ENCODE measurements at places on chromosomes 2 and 18.

DNA sequence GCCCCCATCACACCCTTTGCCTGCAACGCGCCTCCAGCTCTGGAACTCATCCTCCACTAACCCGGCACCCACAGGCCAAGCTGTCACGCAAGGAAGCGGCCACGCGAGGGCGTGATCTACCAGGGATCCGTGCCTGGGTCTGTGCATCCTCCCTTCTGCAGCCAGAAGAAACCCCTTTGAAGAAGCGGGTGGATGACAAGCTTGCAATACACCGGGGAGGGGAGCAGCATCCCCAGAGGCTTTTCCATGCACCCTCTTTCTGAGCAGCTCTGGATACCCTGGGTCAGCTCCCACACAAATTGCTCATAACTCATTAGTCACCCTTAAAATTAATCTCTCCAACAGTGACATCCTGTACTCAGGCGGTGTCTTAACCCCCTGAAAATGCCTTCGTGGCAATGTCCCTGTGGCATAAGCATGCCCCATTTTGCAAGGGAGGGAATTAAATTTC is 47.6 kb downstream of the PDCL3 start:
- H3K4me1 ChIP-seq: no peaks in the 10 kb centered on the region
- H3K36me3 ChIP-seq: no peaks in the 10 kb centered on the region
- no peak overlapping the region for H3K4me3 ChIP-seq
- no peaks in the 10 kb centered on the region for H3K27me3 ChIP-seq

- no peak overlapping the region for H3K4me3 ChIP-seq
- no peak for DNase-seq
- no peak overlapping the region for H3K27ac ChIP-seq
- peaks cover 83% of the 10 kb centered on the region for H3K4me1 ChIP-seq
- no peaks in the 10 kb centered on the region for H3K27me3 ChIP-seq
- no peaks in the 10 kb centered on the region for H3K36me3 ChIP-seq
These were observed 14.2 kb upstream of the WIPF1 start for GRCh38 chr2:174611854-174612253.

- no peak overlapping the region for H3K27ac ChIP-seq
- H3K27me3 ChIP-seq: no peaks in the 10 kb centered on the region
- DNase-seq: no peak
- H3K4me1 ChIP-seq: no peaks in the 10 kb centered on the region
These were observed 57.8 kb upstream of the NEUROD1 start for GRCh38 chr2:181738074-181738473.

- H3K4me1 ChIP-seq: no peaks in the 10 kb centered on the region
- no peak overlapping the region for H3K4me3 ChIP-seq
- H3K27me3 ChIP-seq: no peaks in the 10 kb centered on the region
These were observed 261.1 kb downstream of the EN1 start for GRCh38 chr2:118586312-118586711.

DNA sequence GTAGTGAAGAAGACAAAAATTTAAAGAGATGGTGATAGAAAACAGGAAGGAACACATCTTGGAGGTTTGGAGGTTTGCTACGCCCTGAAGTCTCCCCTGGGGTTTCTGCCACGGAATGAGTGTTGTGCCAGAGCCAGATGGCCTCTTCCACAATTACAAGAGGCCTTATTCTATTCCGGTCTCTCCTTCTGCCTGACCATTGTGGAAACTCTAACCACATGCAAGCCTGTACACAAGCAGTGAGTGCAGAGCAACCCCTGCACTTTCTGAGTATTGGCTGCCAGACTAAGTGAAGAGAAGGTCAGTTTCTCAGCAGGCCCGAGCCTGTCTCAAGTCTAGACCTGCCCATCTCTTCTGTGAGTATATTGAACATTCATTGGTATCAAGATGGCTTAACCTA is 22.7 kb upstream of the MYO1B start:
- no peak overlapping the region for H3K27ac ChIP-seq
- H3K36me3 ChIP-seq: no peaks in the 10 kb centered on the region
- no peak for DNase-seq
- H3K4me1 ChIP-seq: no peaks in the 10 kb centered on the region

DNA sequence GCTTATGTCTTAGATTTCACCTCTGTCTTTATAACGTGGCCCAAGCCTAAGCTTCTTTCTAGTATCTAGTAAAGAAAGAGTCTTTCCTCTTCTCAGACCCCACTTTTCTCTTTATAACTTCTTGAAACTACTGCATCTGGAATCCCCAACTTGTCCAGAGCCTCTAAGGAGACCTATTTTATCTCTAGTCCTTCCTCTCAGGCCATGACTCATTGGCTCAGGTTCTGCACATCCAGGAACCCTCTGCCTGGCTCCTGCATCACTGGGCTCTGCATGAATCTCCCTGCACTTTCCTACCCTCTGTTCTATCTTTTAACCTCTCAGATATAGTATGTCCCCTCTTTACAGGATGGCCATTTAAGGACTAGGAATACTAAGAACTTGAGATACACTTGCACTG is 124.7 kb downstream of the DNAH6 start:
- no peak overlapping the region for H3K27ac ChIP-seq
- no peaks in the 10 kb centered on the region for H3K36me3 ChIP-seq
- H3K27me3 ChIP-seq: no peaks in the 10 kb centered on the region
- no peaks in the 10 kb centered on the region for H3K4me1 ChIP-seq
- no peak overlapping the region for H3K4me3 ChIP-seq

Measured in tibial nerve (tissue), 4 donors.